Ovary (tissue), 10 donors: ENCODE measurements at places on chromosomes 16 and 17. TPM values are rescaled to one million over a fixed set of nuclear protein-coding genes. Genes with fewer than 3 reads are reported as not detected.

- no peak for DNase-seq
These were observed 26.2 kb downstream of the POLR3E start for GRCh38 chr16:22323173-22323958.

DNA sequence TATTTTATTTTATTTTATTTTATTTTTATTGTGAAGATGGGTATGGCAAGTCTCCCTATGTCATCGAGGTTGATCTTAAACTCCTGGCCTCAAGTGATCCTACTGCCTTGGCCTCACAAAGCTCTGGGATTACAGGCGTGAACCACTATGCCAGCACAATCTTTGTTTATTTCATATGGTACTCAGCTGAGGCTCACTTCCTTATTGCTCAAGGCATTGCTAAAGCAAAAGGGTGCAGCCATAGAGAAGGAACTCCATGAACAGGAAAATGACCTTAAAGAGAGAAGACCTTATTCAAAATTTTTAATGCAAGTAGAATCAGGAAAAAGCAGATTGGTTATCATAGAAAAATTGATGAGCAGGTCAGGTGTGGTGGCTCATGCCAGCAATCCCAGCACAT is 110.6 kb upstream of the RBBP6 start:
- no peak for DNase-seq

DNA sequence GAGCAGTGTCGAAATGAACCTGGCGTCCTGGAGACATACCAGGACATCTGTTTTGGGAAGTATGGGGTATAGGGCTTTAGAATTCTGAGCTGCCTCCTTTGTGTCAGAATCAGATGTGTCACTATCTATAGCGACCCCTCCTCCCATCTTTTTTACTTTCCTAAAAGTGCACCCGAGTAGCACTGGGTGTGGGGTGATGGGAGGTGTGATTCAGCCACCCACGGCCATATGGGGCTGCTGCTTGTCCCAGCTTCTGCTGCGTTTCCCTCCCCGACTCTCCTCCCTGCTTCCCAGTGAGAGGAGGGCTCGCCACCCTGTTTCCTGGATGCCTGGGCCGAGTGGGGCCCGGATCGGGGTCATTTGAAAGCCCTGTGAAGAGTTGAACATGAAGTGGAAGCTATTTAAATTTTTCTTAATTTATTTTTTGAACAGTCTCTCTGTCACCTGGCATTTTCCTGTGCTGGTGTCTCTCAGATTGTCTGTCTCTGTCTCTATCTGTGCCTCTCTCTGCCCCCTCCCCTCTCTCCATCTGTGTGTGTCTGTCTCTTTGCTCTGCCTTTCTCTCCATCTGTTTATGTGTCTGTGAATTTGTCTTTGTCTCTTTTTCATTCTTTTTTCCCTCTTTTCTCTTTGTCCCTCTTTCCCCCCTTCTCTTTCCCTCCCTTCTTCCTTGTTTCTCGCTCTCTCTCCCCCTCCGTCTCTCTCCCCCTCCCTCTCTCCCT is 638.8 kb upstream of the EEF2KMT start:
- no peak for DNase-seq

FBXO39 gene
- 0.72 TPM for total RNA-seq
